ENCODE measurements at places on chromosomes 4 and X.

DNA sequence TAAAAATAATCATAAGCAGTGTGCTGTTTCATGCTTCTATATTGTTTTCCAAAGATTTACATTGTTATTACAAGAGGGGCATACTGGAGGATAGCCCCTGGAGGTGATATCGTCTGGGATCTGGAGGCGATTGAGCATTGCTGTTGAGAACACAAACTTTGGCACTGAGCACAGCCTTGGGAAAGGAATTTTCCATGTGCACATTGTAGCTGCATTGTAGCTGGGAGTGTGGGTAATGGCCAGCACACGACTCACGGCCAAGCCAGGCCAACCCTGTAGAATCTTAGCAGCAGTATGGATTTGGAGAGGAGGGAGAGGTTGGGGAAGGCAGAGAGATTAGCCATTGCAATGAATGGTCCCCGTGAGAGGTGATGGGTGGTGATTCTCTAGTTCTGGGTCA lies 121.9 kb downstream of the SMIM20 start:
- no peak for DNase-seq

- DNase-seq, result no peak
Observed at GRCh38 chr4:86586626-86587380, 7.3 kb upstream of the PTPN13 start.

DNA sequence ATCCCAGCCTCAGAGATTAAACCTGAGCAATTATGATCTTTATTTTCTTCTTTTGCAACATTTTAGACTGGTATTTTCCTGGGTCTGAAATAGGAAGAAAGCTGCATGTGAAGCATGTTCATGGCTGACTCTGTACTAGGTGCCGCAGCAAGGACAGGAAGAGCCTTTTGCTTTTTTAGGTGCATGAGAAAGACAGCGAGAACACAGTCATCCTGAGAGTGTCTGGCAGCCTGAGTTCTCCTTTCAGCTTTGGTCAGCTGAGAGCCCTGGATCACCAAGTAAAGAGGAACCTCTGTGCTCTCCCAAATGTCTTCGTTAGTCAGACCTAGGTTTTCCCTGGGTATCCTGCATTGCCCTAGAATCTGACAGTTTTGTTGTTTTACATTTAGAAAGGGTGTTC lies 29.8 kb downstream of the FAM149A start:
- no peak for DNase-seq

DNA sequence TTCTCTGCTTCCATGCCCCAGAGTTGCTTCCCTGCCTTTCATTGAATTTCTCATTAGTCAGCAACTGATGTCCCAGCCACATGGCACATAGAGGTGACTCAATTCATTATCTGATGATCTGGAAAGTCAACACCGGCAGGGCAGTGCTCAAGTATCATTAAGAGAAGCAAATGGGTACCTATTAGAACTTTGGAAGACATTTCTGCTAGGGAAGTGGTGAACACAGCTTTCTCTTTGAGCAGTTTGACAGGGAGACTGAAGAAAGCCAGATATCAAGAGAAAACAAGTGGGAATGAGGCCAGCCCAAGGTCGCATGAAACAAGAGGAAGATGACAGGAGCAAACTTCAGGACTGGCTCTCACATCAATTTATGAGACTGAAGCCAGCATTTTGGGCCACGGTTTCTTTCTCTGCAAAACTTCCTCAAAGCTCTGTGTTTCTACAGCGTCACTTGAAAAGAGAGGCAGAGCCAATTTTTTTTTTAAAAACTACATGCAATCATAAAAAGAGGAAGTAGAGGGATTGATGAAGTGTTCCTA lies 108.3 kb upstream of the RPS6KA3 start:
- DNase-seq, result no peak

DNA sequence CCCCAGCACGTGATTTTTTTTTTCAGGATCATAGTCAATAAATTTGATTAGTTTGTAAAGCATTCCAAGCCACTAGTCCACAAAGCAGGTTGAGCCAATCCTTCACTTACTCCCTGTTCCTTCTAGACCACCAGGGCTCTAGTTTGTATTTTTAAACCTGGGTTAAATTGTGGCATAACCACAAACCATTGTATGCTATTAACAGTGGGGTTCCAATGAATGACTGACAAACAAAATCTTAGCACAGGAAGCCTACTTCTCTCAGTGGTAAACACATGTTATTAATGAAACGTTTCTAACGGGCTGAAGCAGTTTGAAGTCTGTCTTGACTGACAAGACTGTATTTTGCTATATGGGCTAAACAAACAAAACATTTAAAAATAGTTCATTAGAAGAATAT lies 48.6 kb upstream of the GYPA start:
- DNase-seq, result no peak

GRCh38 chrX:69067841-69068240 lies 97.4 kb downstream of the PJA1 start:
- no peak for DNase-seq

- DNase-seq, result no peak
Observed at GRCh38 chr4:57071326-57071725, 38.9 kb downstream of the IGFBP7 start.

DNA sequence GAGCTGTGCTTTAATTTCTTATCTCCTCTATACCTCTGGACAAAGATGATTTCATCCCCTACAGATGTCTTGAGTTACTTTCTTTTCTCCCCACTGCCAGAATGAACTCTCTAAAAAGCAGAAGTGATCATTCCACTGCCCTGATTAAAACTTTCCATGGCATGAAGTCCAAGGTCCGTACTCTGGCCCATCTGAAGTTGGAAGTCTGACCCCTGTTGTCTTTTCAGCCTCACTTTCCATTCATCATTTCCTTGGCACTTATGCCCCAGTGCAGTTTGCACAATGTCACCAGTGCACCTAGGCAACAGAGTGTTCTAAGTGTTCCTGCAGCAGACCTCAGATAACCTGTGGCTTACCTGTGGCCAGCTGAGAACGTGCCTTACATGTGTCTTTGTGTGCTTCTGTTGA lies 242.4 kb downstream of the FRAS1 start:
- DNase-seq, result no peak

GRCh38 chr4:67714248-67714583 lies 13.3 kb upstream of the UBA6 start:
- DNase-seq, result no peak

GRCh38 chr4:70589785-70590184 lies 2.3 kb upstream of the AMBN start:
- no peak for DNase-seq

DNA sequence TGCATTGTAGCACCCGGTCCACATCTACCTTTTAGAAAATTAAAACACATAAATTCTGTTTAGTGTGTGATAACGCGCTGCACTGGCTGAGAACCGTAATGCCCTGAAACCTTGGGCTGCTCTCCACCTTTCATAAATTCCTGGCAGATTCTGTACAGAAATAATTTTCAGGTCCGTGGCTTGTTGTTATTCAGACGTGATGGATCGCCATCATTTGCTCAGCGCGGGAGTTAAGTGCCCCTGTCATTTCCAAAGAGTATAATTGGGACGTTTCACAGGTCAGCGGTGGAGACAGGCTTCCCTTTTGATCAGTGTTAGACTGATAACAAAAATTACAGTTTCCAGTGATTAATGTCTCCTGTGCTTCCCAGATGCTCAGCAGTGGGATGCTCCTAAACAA lies 16.5 kb downstream of the UVSSA start:
- DNase-seq, result no peak

- DNase-seq, result no peak
Observed at GRCh38 chrX:69031971-69032391, 133.3 kb downstream of the PJA1 start.

- no peak for DNase-seq
Observed at GRCh38 chr4:66294638-66295037, 624.3 kb upstream of the EPHA5 start.

- DNase-seq, result no peak
Observed at GRCh38 chrX:45324941-45325340, 124.3 kb upstream of the DIPK2B start.

- no peak for DNase-seq
Observed at GRCh38 chr4:6734165-6734786, 18.3 kb downstream of the BLOC1S4 start.

DNA sequence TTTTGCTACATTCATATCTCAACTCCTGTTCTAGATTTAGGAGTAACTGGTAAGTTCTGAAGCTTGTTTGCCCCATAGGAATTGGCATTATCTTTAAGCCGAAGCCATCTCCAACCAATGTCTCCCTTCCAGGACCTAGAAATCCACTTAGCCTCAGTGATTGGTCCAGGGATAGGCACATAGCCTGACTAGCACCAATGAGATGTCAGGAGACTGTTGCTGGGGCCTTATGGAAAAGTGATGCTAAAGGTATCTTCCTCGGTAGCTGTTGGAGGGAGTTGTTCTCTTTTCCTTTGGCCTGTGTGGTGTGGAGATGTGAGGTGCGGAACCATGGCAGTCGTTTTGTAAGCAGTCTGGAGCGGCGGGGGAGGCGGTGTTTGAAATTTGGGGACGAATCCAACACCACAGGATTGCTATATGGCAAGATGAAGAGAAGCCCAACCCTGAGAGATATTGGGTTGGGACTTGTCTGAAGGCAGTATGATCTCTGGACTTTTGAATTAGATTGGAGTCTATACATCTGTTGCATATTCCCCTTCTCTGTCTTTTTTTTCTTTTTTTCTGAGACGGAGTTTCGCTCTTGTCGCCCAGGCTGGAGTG lies 109.8 kb upstream of the ATP6AP2 start:
- no peak for DNase-seq

DNA sequence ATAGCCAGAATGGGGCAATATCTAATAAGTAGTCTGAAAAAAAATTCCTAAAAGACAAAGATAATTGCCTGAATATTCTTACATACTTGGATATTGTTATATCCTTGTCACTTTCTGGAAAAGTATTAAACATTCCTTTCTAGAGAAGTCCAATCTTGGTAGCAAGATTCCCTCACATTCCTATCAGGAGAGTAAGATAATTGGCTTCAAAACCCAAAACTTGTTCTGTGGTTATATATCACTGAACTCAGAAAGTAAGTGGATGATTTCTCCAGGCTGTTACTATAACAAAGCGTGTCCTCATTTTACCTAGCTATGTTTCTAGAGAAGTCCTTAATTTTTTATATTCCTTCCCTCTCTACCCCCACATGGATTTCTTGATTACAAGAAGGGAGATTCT lies 46.0 kb upstream of the TEX13A start:
- no peak for DNase-seq

DNA sequence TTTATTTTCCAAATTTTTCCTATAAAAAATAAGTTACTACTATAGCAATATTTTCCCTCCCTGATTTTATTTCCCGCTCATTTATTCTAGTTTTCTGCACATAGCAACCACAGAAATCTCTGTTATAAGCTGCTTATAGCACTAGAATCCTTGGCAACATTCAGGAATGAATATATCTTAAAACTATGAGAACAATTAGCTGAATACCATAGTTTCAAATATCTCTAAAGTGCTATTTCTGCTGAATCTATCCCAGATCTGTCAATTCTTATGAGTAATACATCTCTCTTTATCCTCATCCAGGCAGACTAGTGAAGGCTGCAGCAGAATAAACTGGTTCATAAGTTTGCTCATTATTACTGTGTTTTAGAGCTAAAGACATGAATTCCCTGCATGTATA lies 622.9 kb upstream of the DIPK2B start:
- DNase-seq, result no peak

GRCh38 chr4:54233277-54233696 lies 4.2 kb downstream of the PDGFRA start:
- peak; percentile 17 for DNase-seq

DNA sequence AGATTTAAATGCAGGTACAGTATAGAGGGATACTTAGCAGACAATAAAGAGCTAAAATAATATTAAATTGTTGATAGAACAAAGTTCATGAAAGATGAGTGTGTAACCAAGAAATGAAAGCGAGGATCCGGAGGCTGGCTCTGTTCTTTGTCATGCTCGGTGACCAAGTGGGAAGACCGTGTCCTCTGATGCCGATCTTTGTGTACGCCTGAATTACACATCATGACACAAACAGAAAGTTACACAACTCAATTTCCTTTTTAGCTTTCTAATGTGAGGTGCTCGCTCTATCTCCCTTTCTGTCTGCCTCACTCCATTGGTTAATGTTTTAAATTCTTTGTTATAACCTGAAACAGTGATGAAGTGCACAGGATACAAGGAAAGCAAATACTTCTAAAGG lies 114.8 kb upstream of the NEIL3 start:
- DNase-seq, result no peak

DNA sequence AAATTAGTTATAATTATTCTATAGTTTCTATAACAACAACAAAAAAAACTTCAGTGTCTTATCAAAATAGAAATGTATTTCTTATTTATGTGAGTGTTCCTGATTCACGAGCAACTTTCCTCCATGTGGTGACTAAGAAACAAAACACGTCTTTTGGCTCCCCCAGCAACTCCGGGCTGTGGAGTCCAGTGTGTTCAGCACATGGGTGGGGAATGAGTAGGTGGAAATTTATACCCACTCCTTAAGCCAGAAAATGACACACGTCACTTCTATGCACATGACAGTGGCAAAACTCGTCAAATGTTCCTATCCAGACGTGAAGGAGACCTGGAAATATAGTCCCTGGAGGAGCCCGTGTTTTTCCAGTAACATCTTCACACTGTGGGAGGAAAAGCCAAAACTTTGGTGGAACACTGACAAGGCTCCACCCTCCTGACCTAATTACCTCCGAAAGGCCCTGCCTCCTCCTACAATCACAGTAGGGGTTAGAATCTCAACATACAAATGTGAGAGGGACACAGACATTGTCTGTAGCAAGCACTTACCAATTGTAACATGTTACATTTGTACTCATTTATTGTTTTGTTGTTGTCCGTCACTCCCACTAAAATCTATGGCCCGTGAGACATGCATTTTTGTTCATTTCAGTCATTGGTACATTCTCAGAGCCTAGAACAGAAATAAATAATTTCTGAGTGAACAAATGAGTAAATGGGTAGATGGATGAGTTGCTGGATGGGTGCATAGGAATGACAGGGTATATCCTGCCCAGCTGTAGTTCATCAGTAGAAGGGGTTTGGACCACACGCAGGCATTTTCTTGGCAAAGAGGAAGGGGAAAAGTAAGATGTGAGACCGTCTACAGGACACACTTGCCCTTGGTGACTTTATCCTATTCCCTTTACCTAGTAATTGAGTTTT lies 605.8 kb upstream of the TENM3 start:
- DNase-seq, result no peak

DNA sequence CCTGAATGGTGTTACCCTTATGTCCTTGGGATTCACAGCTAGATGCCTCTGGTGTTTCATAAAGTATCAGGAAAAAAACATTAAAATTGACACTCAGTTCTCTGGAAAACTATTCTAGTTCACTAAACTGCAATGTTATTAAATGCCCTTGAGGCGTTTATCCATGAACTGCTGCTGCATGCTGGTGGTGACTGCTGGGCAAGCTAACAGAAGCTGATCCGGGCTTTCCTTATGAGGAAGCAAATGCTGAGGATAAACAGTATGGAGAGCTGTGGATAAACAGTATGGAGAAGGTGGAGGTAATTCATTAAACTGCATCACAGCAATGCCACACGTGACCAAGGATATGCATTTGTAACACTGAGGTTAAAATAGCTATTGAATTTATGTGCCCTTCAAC lies 227.0 kb downstream of the NR3C2 start:
- DNase-seq, result no peak

GRCh38 chr4:23768541-23768940 lies 121.3 kb downstream of the PPARGC1A start:
- DNase-seq, result no peak
